ENCODE measurements at places on chromosomes 7 and 10.

GRCh38 chr7:148253629-148254028 is 336.9 kb upstream of the C7orf33 start:
- DNase-seq: no peak

DNA sequence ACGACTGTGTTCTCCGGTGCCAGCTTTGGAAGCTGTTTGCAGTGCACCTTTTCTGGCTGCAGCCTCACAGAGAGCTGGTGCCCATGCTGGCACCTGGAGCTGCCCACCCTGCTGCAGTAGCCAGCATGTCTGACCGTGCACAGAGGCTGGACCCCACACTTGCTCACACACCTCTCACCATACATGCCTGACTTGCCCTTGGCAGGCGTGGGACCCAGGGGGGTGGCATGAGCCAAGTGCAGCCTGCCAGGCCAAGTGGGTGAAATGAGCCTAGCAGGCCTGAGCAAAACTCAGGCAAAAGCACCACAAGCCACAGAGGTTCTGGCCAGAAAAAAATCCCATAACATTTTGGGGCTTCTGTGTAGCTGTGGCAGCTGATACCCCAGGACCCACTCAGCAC is 258.8 kb downstream of the XPNPEP1 start:
- DNase-seq: no peak

DNA sequence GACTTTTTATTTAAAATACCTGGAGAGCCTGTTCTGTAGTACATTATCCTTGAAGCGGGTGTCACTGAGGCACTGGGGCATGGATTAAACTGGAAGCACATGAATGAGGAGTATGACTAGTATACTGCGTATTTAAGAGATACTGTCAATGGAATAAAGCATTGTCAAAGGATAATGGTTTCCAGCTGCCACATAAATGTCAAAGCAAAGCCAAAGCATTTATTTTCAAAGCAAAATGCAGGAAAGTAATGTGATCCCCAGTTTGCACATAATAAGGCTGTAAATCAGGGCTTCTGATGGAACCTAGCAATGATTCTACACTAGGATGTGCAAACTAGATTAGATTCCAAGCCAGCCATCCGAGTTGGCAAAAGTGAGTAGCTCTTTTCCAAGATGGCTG is 240.1 kb downstream of the POU6F2 start:
- DNase-seq: no peak

- no peak for DNase-seq
These were observed 1283.3 kb downstream of the TYW1 start for GRCh38 chr7:68279827-68280400.

DNA sequence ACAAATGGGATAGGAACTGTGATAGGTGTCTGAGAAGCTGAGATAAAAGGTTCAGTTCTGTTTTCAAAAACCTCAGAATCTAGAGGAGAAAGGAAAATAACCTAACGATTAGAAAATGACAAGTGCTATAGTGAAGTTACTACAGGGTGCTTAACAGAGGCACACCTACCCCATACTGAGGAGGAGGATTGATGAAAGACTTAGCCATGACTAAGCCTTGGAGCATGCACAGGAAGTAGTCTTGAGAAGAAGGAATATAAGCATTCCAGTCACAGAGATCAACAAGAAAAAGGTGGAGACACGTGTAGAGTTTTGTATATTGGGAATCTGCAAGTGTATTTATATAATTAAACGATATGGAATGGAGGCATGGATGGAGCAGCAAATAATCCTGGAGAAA is 1225.5 kb upstream of the CELF2 start:
- no peak for DNase-seq

DNA sequence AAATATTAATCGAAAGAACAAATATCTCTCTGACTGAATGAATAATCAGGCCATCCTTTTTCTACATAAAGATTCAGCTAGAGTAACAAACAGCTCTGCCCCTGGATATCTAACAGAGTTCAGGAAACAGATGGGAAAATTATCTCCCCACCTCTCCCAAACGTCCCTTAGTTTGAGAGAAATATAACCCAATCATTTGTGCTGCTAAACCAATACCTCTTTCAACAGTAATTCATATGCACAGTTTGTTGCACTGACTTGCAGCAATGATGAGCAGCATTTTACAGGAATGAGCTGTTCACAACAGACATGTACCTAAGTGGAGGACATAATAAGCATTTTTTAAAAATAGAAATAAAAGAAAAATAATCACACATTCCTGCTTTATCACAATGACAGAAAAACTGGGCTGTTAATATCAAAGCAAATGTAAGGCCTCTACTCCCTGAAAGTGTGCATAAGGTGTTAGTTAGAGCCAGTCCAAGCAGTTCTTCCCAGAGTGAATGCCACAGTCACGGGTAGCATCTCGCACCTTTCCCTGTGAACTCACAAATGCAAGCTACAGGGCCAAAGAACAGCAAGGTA is 2.3 kb downstream of the CREB3L2 start:
- DNase-seq: no peak

DNA sequence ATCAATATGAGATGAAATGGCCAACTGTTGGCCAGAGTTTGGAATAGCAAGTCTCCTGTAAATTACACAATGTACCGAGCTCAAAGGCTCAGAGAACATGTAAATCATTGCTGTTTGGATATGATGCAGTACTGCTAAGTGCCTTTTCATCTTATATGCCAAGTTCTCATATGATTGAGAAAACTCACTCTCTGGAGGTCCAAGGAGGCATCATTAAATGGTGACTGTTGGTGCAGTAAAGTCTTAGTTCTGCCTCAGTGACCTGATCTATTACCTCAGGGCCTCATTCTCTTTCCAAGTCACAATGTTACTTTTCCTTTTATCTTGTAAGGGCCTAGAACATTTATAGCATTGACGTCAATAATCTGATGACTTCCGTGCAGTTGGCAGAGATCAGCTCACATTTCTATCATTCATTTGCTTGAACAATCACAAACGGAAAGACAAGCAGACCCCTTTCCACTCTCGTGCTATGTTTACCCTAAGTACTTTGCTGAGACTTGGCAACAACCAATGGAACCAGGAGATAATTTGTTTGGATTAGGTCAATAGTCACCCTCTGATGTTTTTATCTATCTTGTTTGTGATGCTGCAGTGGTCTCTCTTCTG is 32.6 kb upstream of the PDK4 start:
- DNase-seq: no peak

DNA sequence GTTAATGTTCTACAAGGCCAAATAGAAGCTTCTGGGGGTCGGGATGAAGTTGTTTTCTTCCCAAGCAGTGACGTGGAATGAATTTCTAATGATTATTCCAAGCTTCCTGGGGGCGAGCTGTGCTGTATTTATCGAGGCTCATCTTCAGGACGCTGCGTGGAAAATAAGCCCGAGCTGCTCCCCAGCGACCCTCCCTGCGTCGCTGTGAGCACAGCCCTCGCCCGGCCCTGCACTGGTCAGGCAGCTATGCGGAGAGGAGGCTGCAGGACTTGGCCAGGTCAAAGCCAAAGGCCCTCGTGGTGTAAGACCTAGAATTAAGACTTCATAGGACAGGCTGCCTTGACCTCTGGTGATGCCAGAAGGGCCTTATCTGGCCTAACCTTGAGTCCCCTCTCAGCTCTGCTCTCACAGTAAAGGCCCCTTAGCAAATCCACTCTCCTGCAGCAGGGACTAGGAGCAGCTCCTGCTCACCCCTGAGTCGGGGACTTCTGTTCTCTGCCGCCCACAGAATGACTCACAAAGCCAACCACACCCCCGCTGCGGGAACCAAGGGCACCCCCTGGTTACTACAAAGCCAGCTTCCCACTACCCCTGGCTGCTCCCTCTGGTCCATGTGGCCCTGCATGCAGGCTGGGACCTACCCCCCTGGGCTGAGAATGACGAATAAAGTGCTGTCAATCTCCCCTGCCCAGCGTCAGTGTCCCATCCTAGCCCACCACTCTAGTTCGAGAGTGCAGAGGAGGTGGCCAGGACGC is 501.6 kb downstream of the TCERG1L start:
- no peak for DNase-seq
